ENCODE measurements at places on chromosomes 2 and 18. TPM values are rescaled to one million over a fixed set of nuclear protein-coding genes. Genes with fewer than 3 reads are reported as not detected.

- no peak for DNase-seq
Observed at GRCh38 chr18:3993941-3994687, 461.0 kb downstream of the DLGAP1 start.

- DNase-seq: peak; percentile 63
Observed at GRCh38 chr2:238108423-238109183, 8.5 kb downstream of the ESPNL start.

GRCh38 chr2:66686755-66687154 lies 251.8 kb downstream of the MEIS1 start:
- DNase-seq: no peak

DNA sequence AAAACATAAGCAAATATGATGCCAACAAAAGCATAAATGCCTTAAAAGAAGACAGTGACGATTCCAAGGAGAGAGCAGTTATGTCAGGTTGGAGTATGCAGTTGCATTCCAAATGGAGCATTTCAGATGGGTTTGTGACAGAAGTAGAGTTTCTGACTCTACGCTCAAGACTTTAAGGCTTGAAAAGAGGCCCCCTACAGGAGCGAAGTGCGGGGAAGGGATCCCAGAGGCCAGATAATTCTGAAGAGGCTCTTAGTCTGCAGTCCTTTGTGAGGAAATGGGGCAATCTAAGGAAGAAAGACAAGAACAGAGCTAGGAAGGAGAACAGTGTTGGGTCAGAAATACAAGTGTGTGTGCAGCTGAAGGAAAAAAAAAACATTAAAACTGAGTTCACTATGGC lies 95.5 kb downstream of the ZNF521 start:
- no peak for DNase-seq

- peak; percentile 20 for DNase-seq
Observed at GRCh38 chr18:56382541-56382940, 255.9 kb downstream of the TXNL1 start.

DNA sequence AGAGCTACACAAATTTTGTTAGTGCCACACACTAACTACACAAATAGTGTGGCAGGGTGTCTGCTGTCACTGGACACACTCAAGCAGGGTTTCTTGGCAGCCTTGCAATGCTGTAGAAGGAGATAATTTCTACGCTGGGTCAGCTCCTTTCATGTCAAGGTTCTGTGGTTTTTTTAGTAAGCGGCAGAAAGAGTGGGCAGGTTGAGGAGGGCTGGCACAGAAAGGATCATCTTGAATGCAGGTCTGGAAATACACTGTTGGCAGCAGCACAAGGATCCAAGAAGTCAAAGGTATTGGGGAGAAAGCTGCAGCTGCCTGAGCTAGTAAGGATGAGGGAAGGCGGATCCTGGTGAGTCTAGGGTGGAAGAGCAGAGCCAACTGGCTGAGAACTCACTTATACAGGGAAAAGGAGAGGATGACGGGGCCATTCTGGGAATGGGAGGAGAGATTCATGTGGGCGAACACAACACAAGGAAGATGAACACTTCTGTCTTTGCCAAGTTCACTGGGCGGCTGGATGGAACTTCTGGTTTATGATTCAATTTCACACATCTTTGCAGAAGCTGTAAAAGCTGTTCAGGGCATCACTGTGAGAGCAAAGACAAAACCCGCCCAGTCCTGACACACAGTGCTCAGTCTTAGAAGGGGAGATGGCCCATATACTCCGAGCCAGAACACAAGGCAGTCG lies 16.9 kb upstream of the CYRIA start:
- DNase-seq: no peak

- DNase-seq: no peak
Observed at GRCh38 chr2:145350011-145350410, 830.1 kb upstream of the ZEB2 start.

DNA sequence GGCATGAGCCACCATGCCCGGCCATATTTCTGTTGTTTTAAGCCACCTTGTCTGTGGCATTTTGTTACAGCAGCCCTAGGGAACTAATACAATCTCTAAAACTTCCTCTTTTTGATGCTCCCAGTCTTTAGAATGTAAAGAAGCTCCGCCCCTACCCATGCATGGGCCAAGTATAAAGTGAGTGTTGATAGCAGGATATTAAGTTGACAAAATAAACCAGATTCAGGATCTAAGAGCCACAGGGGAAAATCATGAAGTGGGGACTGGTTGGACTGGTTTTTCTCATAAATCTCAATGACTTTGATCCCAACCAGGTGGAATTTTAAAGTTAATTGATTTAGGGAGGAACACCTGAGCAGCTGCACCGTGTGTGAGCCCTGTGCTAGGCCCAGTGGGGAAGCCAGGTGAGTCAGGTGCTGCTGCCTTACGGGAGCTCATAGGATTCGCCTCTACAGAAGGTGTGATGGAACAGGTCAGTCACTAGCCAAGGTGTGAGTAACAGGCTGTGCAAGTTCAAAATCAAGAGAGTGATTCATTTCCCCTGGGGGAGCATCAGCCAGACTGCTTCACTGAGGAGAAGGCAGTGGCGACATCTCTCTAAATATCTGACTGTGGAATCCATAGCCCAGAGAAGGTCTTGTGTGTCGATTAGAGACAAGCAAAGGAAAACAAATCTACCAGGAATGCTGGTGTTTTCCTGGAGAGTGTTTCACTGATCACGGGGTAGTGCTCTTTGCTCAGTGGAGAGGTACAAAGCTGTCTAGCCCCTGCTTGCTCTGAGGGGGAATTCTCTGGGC lies 63.0 kb upstream of the MSH2 start:
- DNase-seq: no peak

FZD7 gene
- total RNA-seq: 15.2 TPM

SETBP1 gene
- 24.1 TPM for total RNA-seq

SIX2 gene
- total RNA-seq: 0.42 TPM
